ENCODE measurements at places on chromosomes 2 and 18. TPM values are rescaled to one million over a fixed set of nuclear protein-coding genes. Genes with fewer than 3 reads are reported as not detected.

CHST9 gene
- total RNA-seq: not detected

RGPD4 gene
- 0.32 TPM for total RNA-seq

GBX2 gene
- not detected for total RNA-seq

GRCh38 chr2:30221531-30221930 is 9.8 kb upstream of the LBH start:
- no peak for DNase-seq

DNA sequence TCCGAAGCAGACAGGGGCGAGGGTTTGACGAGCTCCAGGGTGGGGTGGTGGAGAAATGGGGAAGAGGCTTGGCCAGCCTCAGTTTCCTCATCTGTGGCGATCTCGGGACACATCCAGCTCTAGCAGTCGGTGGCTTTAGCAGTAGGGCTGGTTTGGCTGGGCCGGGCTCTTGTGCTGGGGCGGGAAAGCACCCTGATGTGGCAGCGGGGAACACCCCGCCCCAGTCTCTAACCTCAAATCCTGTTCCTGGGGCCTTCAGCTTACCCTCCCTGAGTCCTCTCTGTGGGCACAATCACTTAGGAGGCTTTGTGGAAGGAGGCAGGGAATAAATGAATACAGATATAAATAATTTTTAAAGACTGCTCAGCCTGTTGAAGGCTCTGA is 26.5 kb upstream of the MCFD2 start:
- peak; percentile 72 for DNase-seq

DNA sequence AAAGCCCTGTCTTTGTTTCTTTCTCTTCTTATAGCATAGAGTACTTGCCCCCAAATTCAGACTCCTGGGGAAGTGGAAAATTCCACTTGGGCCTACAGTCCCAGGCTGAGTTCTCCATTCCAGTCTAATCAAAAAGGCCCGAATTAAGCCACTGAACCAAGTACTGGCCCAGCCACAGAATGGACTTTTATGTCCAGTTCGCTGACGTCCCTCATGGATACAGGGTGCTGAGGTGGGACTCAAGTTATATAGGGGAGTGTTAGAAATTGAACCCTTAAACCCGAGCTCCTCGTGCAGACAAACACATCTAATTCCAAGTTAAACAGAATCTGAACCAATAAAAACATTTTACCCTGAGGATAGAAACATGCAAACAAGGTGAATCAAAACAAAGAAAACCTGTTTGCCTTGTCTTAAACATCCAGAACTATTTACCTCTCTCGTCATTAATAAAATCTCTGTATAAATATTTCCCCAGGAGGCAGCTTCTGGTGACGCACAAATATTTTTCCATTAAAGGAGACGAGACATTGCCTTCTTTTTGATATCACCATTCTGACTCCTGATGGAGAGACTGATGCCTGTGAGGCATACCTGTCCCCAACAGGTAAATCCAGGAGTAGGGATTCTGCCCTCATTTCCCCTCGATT is 136.8 kb upstream of the ARL4C start:
- DNase-seq: no peak

DNA sequence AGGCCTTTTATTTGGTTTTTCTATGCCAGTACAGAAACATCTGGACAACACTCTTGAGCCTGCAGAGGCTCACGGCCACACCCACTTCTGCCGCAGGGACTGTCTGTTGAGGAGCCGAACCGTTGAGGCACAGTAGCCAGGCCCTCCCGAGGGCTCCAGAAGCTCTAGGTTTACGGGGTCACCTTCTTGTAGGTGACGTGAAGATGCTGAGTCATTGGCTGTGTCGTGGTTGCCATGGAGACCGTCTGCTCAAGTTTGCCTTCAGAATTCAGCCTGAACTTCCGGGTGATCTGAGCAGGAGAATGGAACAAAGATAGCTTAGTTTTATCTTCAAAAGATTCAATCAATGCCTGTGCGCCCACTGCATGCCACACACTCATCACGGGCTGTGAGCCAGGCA is 25.9 kb downstream of the BOK start:
- no peak for DNase-seq
